ENCODE measurements at places on chromosomes 2 and 18.
A peak's percentile ranks its signal among the peaks of the same experiment; 100 is the strongest.

- no peak for DNase-seq
Measured at GRCh38 chr2:156539086-156539860, 103.1 kb downstream of the GPD2 start.

DNA sequence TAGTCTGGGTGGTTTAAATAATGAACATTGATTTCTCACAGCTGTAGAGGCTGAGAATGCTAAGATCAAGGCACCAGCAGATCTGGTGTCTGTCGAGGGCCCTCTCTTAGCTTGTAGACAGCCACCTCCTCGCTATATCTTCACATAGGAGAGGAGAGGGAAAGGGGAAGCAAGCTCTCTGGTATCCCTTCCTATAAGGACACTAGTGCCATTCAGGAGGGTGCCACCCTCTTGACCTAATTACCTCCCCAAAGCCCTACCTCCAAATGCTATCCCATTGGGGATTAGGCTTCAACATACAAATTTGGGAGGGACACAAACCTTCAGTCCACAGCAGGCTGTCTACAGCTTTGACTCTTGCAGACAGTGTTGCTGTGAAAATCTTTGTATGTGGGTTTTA lies 76.7 kb downstream of the BOLA3 start:
- DNase-seq, result peak; percentile 72

GRCh38 chr18:61840324-61840723 lies 52.5 kb downstream of the RNF152 start:
- no peak for DNase-seq

DNA sequence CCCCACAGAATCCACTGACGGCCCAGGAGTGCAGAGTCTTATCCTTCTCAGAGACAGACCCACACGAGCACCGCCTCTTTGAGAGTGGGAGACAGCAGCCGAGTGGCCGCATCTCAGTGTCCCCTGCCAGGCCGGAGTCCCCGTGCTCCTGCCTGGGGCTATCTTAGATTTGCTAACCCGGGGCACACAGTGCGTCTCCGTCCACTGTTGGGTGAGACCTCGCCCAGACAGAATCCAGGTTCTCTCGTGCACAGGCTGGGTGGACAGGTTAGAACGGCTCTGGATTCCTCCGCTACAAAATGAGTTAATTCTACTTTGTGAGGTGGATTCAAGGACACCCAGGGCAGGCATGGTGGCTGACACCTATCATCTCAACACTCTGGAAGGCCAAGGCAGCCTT lies 88.3 kb downstream of the ZNF516 start:
- DNase-seq, result no peak

GRCh38 chr2:64063924-64064331 lies 44.7 kb upstream of the VPS54 start:
- no peak for DNase-seq

- no peak for DNase-seq
Measured at GRCh38 chr2:126953483-126953882, 54.8 kb downstream of the TEX51 start.

All from NB4 (cell line).